CD8-positive, alpha-beta T cell (primary cell): ENCODE measurements at places on chromosomes 13 and 19.

GRCh38 chr13:54953786-54954185, 1925.2 kb downstream of the OLFM4 start:
- DNase-seq = no peak

GRCh38 chr19:29516821-29517395, 8.9 kb upstream of the VSTM2B start:
- no peak for DNase-seq

- DNase-seq = no peak
These were observed 2.0 kb downstream of the FGF22 start for GRCh38 chr19:641702-642101.

DNA sequence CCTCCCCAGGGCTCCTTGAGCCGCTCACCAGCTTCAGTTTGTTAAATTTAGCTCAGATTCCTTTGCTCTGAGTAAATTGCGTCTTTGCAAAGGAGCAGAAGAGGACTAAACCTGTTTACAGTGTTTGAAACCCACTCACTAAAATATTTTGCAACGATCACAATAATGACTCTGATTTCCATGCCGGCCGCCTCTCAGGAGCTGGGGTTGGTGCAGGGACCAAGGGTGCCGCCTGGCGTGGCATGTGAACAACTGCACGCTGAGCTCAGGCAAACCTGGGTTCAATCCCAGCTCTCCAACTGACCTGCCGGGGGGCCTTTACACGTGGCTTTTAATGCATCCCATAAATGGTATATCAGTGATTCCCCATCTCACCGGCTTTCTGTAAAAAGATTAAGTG, 68.7 kb upstream of the CACNA1A start:
- no peak for DNase-seq

DNA sequence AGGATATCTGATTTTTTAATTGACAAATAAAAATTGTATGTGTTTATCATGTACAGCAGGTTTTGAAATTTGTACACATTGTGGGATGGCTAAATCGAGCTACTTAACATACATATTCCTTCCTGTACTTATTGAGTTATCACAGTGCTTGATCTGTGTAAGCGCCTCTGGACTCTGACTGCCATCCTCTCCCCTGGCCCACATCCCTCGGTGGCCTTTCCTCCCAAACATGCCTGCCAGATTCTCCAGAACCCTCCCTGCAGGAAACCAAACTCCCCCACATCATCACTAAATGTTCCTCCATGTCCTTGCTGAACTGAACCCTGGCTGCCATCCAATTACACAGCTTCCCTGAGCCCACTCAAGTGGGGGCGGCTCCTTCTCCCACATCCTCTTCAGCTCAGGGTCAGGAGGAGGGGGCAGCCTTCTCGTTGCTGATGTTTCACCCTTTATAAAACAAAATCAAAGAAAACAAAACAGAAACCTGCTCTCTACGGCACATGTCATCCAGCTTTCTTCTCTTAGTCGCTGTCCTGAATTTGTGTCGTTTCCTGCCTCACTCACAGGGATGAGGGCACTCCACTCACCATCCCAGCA, 97.1 kb upstream of the SPATA13 start:
- DNase-seq = no peak

GRCh38 chr13:101327871-101328270, 88.4 kb downstream of the NALCN start:
- DNase-seq = no peak

DNA sequence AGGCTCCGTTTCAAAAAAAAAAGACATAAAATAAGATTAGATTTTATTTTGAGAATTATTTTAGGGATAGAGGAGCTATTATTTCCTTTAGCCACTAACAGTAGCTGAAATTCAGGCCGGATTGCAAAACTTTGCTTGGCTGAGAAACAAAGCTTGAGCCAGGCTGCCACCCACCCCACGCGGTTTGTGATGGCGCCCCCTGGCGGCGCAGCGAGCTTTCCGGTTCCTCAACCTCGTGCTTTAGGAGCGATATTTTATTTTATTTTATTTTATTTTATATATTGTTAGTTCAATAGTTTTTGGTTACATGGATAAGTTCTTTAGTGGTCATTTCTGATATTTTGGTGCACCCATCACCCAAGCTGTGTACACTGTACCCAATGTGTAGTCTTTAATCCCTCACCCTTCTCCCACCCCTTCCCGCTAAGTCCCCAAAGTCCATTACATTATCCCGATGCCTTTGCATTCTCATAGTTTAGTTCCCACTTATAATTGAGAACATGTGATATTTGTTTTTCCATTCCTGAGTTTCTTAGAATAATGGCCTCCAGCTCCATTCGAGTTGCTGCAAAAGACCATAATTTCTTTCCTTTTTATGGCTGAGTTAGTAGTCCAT, 19.8 kb upstream of the CEACAM4 start:
- peak; percentile 48 for DNase-seq

DNA sequence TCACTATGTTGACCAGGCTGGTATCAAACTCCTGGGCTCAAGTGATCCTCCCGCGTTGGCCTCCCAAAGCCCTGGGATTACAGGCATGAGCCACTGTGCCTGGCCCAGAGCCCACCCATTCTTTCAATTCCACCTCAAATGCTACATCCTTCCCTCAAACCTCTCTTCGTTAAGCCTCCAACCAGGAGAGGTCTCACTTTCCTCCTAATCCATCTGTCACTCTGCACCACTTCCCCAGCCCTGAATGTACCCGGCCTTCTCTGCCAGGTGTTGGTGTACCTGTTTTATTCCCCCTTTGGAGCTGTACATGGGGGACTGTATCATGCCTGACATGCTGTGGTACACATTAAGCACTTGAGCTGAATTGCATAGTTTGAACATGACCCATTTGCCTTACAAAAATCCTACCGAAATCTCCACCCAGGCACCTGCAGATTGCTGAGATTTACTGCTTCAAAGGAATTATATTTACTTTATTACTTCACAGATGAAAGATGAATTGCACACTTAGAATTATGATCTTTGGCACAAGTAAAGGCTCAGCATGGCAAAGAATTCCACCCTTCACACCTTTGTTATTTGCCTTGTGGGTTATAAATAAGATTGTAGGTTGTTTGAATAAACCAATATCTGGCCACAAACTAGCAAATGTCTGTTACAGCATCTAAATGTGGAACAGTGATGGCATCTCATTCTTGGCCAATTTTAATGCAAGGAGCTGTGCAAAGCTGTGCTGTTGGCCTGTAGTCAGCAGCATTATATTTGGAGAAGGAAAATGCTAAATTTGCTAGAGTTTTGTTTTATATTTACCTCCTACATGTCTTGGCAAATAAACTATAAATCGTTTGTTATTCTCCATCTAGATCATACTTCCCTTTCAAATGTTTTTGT, 15.6 kb upstream of the WASF3 start:
- DNase-seq = no peak

DNA sequence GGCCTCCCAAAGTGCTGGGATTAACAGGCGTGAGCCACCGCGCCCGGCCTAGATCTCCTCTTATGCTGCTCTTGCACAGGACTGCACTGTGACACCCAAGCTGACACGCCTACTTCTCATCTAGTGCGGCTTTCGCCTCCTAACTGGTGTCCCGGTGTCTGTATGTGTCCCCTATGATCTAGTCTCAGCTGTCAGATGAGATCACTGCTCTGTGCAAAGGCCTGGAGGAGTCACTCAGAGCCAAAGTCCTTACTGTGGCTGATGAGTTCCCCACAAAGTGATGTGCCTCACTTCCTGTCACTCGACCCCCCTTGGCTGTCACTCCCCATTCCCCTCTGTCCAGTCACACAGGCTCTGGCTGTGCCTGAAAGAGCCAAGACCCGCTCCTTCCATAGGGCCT, 2.5 kb downstream of the ZNF556 start:
- no peak for DNase-seq

DNA sequence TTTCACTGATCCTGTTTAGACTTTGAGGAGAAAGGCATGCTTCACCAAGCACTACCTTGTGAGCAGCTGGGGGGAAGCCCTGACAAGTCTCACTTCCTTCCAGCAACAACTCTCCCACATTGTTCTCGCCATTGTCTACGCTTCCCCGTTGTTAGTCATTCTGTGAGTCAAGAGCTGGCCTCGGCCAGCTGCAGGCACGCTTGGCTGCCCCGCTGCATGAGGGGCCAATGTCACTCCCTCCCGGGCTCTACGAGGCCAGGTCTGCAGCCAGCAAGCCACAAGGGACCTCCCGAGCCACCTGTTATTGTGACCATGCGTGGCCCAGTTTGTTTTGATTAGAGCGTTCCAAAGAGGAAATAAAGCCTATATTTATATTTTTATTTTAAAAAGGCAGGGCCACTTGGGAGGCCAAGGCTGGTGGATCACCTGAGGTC, 220.9 kb downstream of the FOXO1 start:
- DNase-seq = peak; percentile 27

GRCh38 chr19:55251341-55252081, 7.3 kb downstream of the PPP6R1 start:
- peak; percentile 39 for DNase-seq

DNA sequence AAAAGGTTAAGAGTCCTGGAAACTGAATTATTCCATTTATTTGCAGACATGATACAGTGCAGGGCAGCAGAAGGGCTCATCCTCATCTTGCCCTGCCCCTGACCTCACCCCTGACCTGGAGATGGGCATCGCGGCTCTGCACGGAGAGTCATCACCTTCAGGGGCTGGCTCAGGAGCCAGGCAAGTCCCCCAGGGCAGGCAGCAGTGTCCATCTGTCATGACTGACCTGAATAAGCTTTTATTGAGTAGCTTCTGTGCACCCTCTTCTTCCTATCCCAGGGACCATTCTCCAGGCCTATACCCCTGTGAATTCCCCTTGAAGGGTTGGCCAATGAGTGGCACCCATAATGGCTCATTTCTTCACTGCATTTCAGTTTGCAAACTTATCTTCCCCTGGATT, 484.2 kb downstream of the ZNF536 start:
- DNase-seq = no peak

DNA sequence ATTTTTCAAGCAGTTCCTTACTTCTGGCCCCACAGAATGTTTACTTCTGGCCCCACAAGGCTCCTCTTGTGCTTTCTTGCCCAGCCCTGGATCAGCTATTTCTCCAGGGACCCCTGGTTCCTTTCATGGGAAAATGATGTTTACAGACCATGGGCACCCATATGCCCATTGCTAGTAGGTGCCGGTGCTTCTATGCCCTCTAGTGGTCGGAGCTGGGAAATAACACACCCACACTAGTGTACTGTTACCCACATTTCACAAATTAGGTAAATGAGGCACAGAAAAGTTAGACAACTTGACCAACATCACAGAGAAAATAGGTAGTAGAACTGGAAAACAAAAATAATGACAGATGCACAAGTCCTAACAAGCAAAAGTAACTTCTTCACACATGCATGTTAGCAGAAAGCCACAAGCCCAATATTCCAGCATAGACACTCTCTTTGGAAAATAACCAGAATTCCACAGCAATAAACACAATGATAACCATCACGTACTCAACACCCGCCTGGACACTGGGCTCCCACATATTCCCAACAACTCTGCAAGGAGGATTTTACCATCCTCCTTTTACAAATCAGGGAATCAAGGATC, 1.3 kb upstream of the CEACAM6 start:
- DNase-seq = peak; percentile 74

DNA sequence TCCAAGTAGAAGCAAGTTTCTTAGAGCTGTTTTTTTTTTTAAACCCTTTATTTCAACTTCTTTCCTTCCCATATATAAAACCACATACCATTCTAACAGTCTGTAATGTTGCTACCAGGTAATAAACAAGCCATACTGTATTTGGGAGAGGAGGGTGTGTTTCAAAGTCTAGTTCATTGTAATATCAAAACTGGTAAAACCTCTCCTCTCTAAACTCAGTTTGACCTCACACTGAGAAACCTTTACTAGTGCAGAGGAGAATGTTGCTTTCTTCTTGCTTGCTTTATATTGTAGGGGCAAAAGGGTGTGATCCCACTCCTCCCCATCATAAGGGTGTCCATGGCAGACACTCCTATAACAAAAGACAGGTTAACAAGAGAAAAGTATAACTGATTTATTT, 155.1 kb downstream of the GGACT start:
- DNase-seq = no peak

- no peak for DNase-seq
These were observed 39.0 kb upstream of the WASF3 start for GRCh38 chr13:26518451-26518959.

DNA sequence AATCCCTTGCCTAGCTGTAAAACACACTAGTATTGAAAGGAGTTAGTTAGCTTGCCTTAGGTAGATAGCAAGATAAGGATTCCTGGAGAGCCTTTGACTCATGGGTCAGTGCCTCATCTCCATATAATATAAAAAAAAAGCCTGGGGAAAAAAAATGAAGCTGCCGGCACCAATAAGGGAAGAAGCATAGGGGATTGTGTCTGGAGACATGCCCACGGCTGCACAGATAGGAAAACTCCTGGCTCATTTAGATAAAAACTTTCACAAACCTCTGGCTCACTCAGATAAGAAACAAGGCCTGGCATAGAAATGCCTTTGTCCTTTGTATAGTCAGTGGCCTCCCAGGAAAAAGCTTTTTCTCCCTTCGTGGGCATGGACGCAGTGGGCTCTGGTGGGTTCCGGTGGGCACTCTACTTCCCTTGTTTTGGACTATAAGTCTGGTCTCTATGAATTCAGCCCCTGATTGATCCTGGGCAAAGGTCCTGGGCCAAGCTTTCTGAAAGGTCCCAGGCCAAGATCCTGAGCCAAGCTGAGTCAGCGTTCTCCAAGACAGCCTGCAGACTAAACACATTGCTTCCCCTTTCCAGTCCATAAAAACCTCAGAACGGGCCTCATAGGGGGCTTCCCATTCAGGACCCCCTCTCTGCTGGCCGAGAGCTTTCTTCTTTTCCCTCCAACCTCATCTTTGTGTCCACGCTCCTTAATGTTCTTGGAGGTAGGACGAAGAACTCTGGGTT, 4.9 kb upstream of the OR7A17 start:
- DNase-seq = no peak

DNA sequence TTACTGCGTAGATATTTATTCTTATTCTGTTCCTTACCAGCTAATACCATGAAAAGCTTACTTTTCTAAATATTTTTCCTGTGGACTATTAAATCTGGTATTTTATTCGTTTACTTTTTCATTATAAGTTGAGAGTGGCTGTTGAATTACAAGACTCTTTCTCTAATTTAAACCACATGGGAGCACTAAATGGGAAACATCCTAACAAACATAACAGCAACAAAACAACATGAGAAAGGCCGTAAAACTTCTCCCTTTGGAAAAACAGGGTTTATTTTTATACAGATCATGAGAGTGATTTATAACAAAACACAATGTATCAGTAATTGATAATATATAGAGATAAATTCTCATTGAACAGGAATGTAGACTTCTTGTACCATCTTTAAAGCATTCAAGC, 1592.1 kb downstream of the EFNB2 start:
- no peak for DNase-seq

- DNase-seq = peak; percentile 97
These were observed at the start of gene ZNF563 for GRCh38 chr19:12333162-12334159. TSS of gene ZNF563 (minus strand) at chr19:12333633. CDS start at chr19:12333482, 151 bp downstream.

DNA sequence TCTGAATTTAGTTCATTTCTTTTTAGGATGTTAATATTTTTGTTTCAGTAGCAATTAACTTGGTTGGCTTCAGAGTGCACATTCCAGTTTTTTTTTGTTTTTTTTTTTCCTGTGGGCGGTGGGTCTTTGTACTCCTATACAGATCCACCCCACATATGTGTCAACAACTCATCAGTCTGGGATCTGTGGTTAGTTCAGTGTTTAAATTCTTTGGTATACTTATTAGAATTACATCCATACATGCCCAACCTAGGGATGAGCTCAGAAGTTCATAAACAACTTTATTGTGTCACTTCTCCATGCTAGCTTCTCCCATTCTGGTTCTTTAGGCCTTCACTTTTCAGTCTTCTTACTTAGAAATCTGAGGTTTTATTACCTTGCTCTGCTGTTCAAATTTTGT, 50.9 kb downstream of the PCCA start:
- DNase-seq = no peak

GRCh38 chr13:113584205-113584869, at the start of gene TFDP1:
TSS of gene TFDP1 (plus strand) at chr13:113584753. CDS start at chr13:113585838, 1,085 bp downstream.
- peak; percentile 26 for DNase-seq
